Panc1 (cell line): ENCODE measurements at places on chromosomes 11 and 22. TPM values are rescaled to one million over a fixed set of nuclear protein-coding genes. Genes with fewer than 3 reads are reported as not detected.

DNA sequence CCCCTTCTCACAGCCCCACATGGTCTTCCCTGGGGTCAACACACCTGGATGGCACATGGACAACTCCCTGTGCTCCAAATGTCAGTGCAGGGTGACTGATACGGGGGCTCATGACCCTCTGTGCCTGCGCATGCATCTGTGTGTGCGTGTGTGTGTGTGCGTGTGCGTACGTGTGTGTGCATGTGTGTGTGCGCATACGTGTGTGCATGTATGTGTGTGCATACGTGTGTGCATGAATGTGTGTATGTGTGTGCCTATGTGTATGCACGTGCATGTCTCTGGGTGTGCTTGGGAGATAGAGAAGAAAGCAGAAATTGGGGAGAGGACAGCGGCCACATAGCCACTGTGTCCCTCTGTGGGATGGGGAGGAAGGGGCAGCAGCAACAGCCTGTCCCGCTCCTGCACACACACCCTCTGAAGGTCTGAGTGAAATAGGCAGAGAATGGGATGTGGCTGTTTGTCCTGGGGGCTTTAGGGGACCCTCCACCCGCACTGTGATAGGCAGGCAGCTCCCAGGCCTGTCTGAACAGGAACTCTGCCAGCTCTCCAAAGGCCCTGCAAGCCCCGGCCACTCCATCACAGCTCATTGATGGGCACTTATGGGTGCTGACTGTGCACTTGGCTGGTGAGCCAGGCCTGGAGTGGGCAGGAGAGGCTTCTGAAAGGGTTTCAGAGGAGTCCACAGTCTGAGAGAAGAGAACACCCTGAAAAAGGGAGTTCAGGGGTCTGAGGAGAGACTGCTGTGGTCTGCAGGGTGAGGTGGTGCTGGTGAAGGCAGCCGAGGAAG is 28.7 kb upstream of the PICK1 start:
- no peaks in the 10 kb centered on the region for H3K27me3 ChIP-seq
- no peak for DNase-seq
- no peaks in the 10 kb centered on the region for H3K36me3 ChIP-seq
- no peak overlapping the region for H3K4me3 ChIP-seq
- H3K27ac ChIP-seq, result no peak overlapping the region

DNA sequence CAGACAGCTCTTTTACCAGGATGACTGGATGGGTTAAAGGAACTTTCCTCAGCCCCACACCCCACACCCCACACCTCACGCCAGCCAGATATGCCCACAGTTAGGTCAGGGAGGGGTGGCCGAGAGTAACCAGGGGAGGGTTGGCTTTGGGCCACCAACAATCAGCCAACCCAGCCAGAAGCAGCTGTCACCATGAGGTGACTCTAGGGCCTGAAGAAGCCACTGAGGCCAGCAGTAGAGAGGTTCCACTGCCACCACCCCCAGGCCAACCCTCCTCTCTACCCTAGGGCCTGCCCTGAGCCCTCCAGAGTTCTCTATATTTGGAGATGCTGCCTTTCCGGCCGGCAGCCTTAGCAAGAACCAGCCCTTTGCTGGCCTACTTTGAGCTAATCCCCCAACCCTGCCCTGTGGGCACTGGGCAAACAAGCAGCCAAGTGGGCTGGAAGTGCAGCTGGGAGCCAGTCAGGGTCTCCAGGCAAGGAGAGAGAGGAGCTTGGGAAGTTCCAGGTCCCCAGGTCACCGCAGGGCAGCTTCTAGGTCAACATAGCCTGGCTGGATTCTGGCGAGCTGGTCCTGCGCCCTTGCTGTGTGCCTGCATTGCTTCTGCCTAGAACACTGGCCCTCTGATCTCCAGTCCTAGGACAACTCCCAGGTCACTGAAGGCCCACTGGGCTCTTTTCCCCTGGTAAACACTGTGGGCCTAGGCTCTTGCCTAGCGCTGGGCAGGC is 12.0 kb upstream of the SYT8 start:
- H3K4me1 ChIP-seq, result peaks cover 41% of the 10 kb centered on the region
- H3K27me3 ChIP-seq, result no peaks in the 10 kb centered on the region
- no peak for DNase-seq
- H3K4me3 ChIP-seq, result no peak overlapping the region
- H3K27ac ChIP-seq, result peak overlapping the region; percentile 44; the same call in 1 of the 2 replicates
- no peaks in the 10 kb centered on the region for H3K36me3 ChIP-seq

MTFP1 gene
- total RNA-seq, result 21.5 TPM

GRCh38 chr11:134501406-134502152 is 89.5 kb upstream of the B3GAT1 start:
- H3K4me3 ChIP-seq, result no peak overlapping the region
- H3K27ac ChIP-seq, result no peak overlapping the region
- H3K4me1 ChIP-seq, result no peaks in the 10 kb centered on the region
- H3K27me3 ChIP-seq, result peaks cover 2% of the 10 kb centered on the region
- no peak for DNase-seq
